ENCODE measurements at places on chromosomes 4 and X.

GRCh38 chrX:6885909-6886308 is 261.6 kb upstream of the STS start:
- DNase-seq = no peak

DNA sequence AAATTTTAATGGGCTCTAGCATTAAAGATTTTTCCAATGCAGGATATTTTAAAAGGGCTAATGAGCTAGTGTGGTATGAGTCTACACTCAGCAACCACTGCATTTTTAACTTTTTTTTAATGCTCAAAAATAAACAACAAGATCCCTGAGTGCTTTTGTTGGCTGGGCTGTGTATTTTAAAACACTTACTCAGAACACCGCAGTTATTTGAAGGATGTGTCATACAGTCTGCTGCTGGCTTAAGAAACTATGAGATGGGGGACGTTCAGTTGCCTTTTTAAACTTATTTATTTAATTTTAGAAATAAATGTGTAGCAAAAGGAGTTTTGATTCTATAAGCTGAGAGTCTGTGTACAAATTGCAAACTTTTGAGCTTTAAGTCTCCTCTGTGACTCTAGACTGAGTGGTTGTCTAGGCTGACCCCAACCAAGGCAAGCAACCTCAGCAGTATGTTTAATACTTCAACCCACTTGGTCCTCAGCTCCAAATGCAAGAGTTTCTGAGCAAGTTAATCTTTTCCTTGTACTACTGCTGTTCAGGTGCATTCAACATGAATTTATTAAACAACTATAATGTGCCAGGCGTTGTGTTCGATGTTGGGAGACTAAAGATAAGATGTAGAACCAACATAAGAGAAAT is 278.6 kb upstream of the DIPK2B start:
- peak; percentile 75 for DNase-seq

DNA sequence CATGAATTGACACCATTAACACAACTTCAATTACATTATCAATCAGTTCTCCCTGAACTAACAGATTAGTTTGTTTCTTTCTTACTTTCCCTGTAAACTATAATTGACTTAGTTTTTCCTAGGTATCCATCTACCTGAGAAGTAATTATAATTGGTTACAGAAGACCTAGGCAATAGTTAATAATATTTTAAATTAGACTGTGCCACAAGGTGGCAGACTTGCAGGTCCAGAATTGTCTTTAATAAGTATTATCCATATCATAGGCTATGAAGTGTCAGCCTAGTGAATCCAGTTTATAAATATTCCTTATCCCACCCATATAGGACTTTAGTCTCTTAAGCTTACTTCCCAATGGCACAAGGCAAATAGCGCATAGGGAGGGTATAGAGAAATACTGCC is 48.9 kb upstream of the FAM47B start:
- DNase-seq = peak; percentile 24

DNA sequence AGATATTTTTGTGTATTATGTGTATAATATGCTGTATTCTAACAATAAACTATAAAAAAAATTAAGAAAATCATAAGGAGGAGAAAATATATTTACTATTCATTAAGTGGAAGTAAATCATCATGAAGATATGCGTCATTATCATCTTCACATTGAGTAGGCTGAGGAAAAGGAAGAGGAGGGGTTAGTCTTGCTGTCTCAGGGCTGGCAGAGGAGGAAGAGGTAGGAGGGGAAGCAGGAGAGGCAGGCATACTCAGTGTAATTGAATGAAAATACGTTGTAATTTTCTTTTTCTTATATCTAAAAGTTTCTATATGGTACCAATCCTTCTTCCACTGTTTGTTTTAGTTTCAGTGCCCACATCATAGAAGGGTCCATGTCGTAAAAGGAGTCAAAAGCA is 9.8 kb upstream of the TMEM185A start:
- DNase-seq = peak; percentile 0

DNA sequence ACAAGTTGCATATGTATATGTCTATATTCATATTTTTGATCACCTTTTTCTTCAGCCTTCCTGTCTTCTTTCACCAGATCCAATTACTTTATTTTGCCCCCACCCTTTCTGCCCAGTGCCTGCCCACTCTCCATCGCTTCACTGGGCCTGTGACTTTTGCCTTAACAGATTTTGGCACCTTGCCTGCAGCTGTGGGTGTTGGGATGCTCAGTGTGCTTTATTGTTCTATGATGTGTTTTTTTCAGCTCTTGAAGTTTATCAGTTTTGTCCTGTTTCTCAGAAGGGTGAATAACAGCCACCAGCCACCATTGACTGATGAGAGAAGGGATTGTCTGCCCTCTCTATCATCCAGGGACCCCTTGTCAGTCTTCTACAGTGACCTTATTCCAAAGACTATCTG is 77.2 kb upstream of the GALNT7 start:
- DNase-seq = no peak

DNA sequence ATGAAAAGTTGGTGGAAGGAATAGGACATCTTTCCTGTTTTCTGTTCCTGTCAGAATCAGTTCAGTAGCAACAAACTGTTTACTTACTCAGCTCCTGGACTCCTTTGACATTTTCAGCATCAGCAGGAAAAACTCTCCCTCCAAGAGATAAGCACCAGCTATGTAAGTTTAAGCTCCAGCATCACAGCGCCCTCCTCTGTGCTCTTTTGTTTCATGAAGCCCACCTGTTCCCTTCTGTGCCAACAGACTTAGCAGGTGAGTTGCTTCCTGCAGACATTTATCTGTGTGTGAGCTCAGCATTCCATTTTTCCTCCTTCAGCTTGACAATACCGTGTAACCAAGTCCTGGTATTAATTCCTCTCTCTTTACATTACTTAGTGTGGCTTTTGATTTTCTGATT is 644.1 kb upstream of the AGA start:
- no peak for DNase-seq

- peak; percentile 0 for DNase-seq
These were observed 35.3 kb upstream of the DCX start for GRCh38 chrX:111447298-111447697.
